ENCODE measurements at places on chromosomes 16 and 17.

- DNase-seq = peak; percentile 67
Observed at GRCh38 chr17:29929533-29930408, at the start of gene SSH2. Gene SSH2, minus strand, starts transcription at chr17:29930228. Its CDS starts 228 bp downstream, at chr17:29930000.

GRCh38 chr17:64787921-64788271 lies 125.8 kb upstream of the SMURF2 start:
- no peak for DNase-seq

- DNase-seq = no peak
Observed at GRCh38 chr17:75738218-75738802, 17.1 kb downstream of the ITGB4 start.

GRCh38 chr17:66255112-66255511 lies 25.9 kb upstream of the APOH start:
- DNase-seq = no peak

GRCh38 chr17:804541-805435 lies 22.6 kb downstream of the MRM3 start:
- no peak for DNase-seq

DNA sequence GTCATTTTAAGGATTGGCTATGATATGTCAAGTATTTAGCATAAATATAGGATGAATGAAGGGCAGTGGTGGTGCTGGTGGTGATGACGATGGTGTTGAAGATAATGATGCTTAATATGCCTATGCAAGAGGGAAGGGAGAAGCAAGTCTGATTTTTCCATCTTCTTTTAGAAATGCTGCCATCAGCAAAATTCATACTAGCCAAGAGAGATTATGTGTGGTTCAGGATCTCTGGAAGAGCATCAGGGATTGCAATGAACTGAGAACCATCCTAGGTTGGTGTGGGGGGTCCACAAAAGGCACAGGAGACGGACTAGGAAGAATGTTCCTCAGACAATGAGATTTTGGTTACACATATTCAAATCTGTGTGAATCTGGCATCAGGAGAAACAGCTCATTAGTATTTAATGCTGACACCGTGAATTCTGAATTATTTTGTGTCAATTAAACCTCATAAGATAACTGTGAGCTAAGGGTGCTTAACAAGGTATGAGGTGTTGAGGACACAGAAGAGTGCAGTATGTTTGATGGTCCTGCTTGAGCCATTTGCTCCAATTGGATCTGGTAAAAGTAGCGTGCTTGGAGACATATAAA lies 1120.8 kb upstream of the GOT2 start:
- no peak for DNase-seq

GRCh38 chr16:56842133-56842532 lies 22.9 kb upstream of the SLC12A3 start:
- DNase-seq = no peak

DNA sequence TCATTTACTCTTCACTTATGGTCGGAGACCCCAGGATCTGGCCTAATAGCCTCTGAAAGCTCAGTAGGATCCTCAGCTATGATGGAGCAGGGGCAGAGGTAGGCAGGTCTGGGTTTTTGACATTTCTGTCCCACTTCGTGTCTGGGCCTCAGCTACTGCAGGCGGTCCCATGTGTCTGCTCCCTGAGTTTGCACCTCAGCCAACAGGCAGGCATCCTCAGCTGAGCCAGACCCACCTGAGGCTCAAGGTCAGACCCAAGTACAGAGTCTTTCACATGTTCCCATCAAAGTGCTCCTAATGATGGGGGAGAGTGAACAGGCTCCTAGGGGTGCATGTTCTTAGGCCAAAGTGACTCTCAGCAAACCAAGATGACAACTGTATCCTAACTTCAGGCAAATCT lies 2.9 kb upstream of the RASL10B start:
- DNase-seq = no peak

DNA sequence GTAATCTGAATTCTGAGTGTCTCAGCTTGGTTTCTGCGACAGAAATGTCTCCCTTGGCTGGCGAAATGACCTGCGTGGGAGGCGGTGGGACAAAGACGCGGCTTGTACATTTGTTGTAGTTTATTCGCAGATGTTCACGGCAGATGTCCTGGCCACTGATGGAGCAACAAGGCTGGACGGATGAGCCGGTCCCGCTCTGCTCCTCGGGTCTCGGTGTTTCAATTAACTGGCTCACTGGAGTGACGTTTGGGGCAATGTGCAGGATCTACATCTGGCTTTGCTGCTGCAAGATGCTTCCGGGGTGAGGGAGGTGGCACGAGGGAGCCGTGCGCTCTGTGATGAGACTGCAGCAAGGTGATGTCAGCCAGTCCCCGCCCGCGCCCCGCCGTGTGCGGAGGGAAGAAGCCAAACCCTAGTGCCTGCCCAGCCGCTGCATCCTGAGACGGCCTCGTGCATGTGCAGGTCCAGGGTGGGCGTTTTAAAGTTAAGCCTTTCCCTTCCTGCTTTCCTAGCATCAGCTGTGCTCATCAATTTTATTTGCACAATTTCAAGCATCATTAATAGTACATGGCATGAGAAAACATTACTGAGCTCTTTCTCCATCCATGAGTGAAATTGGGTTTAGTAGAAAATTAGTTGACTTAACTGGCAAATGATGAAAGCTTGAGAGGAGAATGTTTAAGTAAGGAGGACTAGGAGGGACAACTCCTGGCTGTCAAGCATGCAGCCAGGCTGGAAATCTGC lies 44.4 kb downstream of the MGAT5B start:
- DNase-seq = no peak

DNA sequence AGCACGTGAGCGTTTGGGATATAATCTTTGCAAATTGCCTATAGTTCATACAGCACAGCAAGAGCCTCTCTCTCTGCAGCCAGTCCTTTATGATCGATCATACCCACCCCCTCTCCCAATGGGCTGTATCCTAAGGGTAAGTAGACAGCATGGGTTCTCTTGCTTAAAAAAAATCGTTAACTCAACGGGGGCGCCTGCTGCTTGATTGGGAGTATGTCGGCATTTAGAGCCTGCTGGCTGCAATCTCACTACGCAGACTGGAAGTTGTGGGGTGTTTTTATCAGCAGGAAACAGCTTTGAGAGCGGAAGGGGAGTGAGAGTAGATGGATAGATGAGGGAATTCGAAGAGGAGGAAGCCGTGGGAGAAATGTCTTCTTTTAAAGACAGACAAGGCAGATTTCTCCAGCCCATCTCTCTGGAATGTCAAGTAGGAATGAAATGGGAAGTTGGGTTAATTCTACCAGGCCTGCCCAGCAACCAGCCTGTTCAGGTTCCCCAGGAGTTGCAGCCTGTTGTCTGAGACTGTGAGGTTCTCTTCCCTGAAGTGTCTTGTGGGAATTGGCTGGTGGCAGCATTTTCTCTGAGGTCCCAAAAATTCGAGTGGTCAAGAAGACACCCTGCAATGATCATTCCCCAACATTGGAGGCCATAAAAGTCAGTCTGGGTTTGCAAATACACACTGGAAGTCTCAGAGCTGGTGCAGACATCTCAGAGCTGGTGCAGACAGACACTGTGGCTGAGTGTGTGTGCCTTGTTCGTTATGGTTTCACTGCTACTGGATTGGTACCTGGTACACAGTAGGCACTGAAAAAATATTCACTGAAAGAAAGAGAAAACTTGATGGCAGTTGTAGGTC lies 65.6 kb downstream of the PRKCB start:
- DNase-seq = no peak

GRCh38 chr16:67547423-67548264 lies 14.7 kb upstream of the CTCF start:
- DNase-seq = no peak

DNA sequence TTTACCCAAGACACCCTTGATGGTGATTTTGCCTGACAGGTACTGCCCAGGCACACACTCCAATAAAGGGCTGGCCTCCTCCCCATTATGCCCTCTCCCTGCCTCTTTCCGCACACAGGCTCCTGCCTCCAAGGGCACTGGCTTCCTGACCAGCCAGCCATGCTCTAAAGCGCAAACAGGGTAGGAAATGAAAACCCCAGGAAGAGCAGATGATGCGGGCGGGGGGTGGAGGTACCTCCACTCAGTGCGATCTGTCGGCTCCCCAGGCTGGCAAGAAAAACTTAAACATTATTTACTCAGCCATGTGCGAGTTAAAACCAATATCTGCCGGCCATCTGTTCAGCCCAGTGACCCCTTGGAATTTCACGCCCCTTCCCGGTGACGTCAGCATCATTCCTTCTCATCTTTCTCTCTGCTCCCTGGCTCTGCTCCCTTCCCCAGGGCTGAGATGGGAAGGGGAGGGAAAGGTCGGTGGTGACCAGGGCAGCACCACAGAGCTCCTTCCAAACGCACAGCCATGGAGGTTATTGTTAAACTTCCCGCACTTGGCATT lies 262.5 kb downstream of the CBLN1 start:
- no peak for DNase-seq

GRCh38 chr17:48002266-48002915 lies 31.5 kb downstream of the CDK5RAP3 start:
- no peak for DNase-seq

GRCh38 chr16:83953796-83954576 lies 946 bp downstream of the OSGIN1 start:
- no peak for DNase-seq

DNA sequence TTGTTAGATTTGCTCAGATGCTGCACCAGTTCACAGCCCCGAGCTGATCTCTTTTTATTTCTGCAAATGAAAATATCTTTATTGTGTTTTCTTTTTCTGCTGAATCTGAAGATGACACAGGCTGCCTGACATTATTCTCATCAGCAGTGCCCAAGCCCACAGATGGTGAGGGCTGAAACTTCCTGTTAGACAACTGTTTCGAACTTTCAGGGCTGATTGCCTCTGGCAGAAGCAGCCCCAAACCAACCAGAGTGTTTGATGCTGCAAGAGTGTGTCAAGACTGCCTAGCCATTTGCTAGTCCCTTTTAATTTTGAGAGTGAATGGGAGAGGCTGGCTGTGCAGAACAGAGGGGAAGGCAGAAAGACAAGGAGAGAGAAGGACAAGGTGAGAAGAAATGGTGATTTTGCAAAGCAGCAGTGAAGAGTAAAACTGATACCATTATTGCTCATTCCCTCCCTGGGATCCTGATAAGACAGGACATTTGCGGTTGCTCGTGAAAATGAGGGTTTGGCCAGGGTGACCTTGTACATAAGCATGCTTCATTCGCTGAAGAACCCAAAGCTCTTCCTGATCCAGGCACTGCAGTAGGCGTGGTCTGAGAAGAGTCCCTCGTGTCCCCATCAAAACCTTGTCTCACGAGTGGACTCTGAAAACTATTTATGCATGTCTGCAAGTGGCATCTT lies 77.2 kb downstream of the TMEM114 start:
- no peak for DNase-seq

DNA sequence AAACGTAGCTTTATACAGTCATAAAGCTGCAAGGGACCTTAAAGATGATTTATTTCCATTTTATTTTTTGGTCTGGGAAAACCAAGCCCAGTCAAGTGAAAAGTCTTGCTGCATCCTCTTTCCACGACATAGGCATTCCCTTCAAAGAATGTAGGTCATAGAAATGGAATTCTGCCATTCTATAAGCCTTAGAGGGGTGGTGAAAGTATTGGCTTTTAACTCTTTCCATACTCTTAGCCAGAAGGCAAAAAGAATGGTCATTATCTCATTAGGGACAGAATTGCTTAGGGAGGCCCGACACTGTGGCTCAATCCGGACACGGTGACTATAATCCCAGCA lies 7.9 kb upstream of the MSL1 start:
- no peak for DNase-seq

DNA sequence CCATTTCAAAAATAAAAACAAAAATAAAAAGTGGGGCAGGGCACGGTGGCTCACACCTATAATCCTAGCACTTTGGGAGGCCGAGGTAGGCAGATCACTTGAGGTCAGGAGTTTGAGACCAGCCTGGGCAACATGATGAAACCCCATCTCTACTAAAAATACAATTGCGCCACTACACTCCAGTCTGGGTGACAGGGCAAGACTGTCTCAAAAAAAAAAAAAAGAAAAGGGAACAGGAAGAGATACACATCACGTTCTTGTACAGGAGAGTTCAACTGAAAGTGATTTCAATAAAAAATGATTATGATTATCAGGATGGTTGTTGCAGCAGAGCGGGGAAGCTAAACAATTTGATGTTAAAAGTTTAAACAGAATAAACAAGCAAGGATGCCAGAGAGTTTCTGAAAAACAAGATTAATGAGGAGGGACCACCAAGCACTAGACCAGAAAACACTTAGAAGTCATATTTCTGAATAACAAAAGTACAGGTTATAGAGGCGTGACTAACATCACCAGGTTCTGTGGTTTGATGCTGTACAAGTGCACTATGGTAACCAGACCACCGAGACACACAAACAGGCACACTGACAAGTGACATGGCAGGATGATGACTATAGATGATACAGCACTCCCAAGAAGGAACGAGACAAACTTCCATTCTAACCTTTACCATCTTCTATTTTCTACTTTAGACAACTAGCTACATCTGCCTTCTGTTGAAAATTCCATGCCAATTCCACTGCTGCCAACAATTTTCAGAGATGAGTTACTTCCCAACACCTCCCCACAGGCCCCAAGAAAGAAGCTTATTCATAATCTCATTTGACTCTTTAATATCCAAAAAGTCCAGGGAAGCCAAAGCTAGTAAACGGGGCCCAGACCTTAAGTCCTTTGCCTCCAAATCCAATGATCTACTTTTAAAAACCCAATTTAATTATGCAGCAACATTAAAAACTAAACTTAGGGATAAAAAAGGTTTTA lies 11.8 kb downstream of the DNAJA2 start:
- no peak for DNase-seq

DNA sequence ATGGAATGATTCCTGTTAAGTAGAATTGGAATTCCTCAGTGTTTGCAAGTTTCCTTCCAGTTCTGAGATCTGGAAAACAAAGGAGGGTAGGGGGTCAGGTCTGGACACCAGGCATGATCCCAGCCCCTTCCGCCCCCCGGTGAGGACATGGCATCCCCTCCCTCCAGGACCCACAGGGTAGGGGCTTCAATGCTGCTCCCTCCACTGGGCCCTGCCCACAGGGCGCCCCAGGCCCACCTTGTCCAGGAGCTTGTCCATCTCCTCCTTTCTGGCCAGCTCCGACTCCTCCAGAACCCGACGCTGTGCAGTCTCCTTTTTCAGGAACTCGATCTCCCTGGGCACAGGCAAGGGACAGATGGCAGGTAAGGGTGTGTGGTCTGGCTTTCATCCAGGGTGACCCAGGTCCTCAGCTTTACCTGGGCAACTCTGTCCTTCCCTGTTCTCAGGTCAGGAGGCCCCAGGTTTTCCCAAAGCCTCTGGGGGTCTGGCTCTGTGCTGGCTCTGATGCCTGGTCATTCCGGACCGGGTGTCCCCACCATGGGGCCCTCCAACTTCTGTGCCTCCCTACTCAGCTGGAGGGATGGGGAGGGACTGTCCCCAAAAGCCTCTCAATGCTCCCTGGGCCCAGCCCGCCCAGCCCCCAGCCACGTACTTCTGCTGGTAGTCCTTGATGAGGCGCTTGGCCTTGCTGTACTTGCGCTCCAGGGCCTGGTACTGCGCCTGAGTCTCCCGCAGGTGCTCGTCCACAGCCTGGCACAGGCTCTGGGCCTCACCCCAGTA lies 5.5 kb upstream of the SAMD14 start:
- DNase-seq = no peak

- no peak for DNase-seq
Observed at GRCh38 chr16:89065458-89065822, 28.2 kb upstream of the ACSF3 start.

Data from stimulated activated CD8-positive, alpha-beta memory T cell treated with anti-CD3 and anti-CD28 coated beads, Interleukin-7, amount 100 ng/mL, for 1 hour (primary cell).